ENCODE measurements at places on chromosomes 6 and 20.

DNA sequence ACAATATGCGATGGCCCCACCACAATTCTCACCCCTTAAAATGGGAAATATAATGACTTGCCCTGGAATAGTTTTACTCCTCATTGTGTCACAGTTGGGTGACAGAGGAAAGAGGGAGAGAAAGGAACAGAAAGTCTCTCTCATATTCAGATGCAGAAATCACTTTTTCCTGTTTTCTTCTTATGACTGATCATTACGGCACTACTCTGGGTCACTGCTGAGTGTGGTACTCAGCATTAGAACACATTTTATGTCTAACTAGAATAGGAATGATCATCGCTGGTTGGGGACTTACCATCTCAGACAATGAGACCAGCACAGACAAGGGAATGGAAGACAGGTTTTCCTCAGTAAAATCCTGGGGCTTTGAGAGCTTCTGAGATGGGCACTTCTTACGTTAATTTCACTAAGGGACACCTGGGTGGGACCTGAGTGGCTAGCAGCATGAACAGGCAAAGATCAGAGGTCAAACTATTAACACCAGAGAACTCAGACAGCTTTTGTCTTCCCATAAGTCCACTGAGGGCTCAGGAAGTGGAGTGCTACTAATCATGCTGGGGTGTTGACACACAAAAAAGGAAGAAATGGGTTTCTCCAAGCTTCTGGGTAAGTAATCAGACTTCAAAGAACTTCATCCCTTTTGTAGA, 54.9 kb upstream of the ARHGAP18 start:
- no peak for DNase-seq

DNA sequence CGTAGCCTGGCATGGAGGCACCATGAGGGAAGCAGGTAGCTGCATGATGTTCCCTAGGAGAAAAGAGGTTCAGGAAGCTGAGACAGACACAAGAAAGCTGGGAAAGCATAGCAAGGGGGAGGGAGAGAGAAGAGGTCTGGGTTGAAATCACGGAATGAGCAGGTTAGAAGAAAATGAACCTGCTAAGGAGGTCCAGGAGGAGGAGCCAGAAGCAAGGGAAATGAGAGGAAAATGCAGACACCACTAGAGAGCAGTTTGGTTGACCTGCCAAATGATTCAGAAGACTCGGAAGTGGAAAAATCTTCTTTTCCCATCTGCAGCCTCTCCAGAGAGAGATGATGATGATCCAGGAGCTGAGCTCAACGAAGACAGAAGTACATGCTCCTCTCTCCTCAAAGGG, 70.9 kb downstream of the VIP start:
- no peak for DNase-seq

- no peak for DNase-seq
Measured at GRCh38 chr20:50759678-50760077, 28.3 kb downstream of the PARD6B start.

GRCh38 chr6:80508885-80509630, 402.6 kb downstream of the BCKDHB start:
- DNase-seq = no peak

- DNase-seq = no peak
Measured at GRCh38 chr6:49890988-49891387, 24.7 kb upstream of the CRISP1 start.

DNA sequence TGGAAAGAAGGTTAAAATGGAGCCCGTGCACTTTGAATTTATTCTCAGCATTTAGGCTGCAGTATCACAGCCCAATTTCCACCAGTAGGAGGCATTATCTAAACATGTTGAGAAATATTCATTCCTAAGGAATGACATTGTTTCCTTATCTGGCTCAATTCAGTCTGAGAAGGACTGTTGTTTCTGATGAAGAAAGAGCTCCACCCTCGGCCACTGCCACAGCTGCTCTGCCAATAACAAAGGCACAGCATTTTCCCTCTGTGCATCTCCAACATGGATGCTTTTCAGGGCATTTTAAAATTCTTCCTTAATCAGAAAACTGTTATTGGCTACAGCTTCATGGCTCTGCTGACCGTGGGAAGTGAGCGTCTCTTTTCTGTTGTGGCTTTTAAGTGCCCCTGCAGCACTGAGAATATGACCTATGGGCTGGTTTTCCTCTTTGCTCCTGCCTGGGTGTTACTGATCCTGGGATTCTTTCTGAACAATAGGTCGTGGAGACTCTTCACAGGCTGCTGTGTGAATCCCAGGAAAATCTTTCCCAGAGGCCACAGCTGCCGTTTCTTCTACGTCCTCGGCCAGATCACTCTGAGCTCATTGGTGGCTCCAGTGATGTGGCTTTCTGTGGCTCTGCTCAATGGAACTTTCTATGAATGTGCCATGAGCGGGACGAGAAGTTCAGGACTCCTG, at the start of gene CALHM5:
CALHM5 (plus strand) TSS at position 216 of the 687 bp plus-strand sequence; CDS start at position 274, 58 bp downstream.
- DNase-seq = no peak

GRCh38 chr20:57577679-57578475, 17.0 kb downstream of the PCK1 start:
- no peak for DNase-seq

DNA sequence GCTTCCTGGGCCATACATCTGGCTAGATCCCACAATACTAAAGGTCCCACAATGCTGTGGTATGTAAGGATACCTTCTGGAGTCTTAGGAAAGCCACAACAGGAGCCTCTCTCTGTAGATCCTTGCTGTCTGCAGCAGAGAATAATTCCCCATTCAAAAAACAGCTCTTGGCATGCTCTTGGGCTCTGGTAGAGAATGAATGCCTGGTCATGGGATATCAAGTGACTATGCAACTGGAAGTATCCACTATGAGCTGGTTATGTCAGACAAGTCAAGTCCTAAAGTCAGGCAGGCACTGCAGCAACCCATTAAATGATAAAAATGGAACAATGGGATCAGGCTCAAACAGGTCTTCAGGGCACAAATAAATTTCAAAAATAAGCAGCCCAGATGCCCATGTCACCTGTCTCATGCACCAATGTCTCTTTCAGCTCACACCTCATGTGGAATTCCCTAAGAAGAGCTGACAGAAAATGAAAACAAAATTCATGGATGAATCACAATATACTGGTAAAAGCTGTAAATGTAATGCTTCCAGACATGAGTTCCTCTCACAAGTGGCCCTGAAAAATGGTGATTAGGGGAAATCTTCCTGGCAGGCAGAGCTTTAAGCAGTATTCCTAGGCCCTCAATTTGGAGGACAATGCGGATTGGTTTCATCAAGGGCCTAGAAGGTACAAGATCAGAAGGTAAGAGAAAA, 4.3 kb downstream of the AK9 start:
- no peak for DNase-seq

- DNase-seq = no peak
Measured at GRCh38 chr6:47646689-47647088, 51.7 kb upstream of the ADGRF4 start.

DNA sequence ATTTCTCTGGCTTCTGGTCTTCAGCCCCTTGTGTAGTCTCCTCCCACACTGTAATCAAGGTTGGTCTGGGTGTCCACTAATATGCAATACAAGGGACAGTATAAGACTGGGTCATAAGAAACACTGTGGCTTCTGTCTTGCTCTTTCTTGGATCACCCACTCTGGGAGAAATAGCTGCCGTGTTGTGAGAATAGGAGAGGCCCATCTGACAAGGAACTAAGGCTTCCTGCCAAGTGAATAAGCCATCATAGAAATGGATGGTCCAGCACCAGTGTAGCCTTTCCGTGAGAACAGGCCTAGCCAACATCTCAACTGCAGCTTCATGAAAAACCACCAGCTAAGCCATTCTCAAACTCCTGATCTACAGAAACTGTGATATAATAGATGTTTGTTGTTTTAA, 23.3 kb downstream of the BAG2 start:
- no peak for DNase-seq

DNA sequence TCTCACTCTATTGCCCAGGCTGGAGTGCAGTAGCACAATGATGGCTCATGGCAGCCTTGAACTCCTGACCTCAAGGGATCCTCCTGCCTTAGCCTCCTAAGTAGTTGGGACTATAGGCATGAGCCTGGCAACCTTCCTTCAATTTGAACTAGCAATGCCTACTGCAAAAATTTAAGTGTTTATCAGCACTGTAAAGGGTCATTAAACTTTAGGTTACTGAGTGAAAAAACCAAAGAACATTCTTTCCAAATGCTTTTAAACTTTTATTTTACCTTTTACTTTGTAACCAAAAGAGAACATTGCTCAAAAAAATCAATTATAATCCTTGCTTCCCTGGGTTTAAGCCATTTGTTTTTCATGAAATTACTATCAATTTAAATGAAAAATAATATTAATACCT, 101.0 kb upstream of the NHSL1 start:
- no peak for DNase-seq

DNA sequence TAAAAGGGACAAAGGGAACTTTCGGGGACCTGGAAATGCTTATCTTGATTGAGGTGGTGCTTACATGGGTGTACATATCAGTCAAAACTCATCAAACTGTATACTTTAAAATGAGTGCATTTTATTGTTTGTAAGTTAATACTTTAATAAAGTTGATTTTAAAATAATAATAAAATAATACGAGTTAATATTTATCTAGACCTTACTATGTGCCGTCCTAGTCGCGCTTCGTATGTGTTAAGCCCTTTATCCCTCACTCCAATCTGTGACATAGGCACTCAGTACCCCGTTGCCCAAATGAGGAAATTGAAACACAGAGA, 47.5 kb downstream of the PDYN start:
- DNase-seq = no peak

- DNase-seq = no peak
Measured at GRCh38 chr6:102662851-102663250, 1269.3 kb downstream of the GRIK2 start.

DNA sequence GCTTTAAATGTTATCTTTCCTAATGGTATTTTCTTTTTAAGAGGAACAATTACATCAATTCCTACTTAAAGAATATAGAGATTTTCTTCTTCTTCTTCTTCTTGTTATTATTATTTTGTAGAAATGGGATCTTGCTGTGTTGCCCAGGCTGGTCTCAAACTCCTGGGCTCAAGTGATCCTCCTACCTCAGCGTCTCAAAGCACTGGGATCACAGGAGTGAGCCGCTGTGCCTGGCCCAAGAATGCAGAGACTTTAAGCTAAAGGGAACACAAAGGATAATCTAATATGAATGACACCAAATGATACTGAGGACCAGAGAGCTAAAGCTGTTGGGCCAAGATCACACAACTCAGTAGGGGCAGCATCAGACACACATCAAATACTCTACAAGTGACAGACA, 87.4 kb upstream of the FOXQ1 start:
- no peak for DNase-seq

GRCh38 chr6:7142918-7143475, 35.2 kb downstream of the RREB1 start:
- DNase-seq = no peak

GRCh38 chr20:38671701-38672292, 52.5 kb upstream of the SLC32A1 start:
- no peak for DNase-seq

DNA sequence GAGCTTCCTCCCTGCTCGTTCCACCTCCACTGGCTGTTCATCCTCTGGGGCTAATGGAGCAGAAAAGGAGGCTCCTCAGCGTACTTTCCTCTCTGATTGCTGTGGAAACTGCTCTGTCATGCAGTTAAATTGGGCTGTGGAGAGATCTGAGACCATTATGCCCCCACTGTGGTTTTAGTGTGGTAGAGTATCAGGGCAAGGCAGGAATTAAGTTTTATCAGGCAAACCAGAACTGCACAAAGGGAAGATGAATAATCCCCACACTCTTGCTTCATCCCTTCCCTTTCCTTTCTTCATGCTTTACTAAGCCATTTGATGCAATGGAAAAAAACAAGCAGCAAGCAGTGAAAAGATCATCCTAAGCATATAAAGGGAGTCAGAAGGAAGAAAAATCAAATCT, 11.9 kb upstream of the ME1 start:
- DNase-seq = no peak

DNA sequence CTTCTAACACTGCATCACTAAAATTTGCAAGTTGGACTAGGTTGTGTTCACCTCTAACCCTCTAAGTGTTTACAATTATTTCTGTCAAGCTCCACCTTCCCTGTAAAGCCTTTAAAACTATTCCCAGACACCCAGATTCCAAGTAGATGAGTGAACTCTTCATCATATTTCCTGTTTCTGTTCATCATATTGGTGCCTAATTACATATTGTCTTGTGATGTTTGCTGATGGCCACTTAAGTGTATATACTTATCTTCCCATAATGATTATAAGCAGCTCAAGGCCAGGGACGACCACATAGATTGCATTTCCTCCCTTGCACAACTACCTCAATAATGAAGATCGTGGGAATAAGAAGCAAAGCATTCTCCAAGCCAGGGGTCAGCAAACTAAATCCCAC, 16.8 kb downstream of the TNFRSF21 start:
- no peak for DNase-seq

- DNase-seq = no peak
Measured at GRCh38 chr6:128482642-128483041, 37.8 kb downstream of the PTPRK start.

DNA sequence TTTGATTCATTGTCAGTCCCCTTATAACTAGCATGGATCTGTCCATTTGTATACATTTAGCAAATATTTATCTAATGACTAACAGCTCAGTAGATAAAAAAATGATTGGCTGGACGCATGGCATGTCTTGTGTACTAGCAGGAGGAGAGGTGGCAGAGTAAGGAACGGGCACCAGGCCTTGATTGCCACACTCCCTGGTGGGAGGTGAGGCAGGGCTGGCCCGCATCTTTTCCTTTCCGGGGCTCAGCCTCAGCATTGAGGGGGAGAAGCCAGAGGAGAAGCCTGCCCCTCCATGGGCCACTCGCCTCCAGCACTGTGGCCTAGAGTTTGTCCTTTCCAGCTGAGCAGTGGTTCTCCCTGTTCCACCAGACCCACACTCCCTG, 84.9 kb upstream of the TMEM181 start:
- DNase-seq = no peak

GRCh38 chr20:47253872-47254271, 102.6 kb downstream of the ZMYND8 start:
- no peak for DNase-seq

- DNase-seq = no peak
Measured at GRCh38 chr20:40584130-40584809, 104.8 kb downstream of the MAFB start.

- DNase-seq = no peak
Measured at GRCh38 chr6:80460257-80460865, 353.9 kb downstream of the BCKDHB start.

GRCh38 chr6:149938571-149939355, 3.1 kb upstream of the ULBP2 start:
- DNase-seq = no peak

GRCh38 chr6:138821519-138821918, 25.6 kb downstream of the ECT2L start:
- no peak for DNase-seq

DNA sequence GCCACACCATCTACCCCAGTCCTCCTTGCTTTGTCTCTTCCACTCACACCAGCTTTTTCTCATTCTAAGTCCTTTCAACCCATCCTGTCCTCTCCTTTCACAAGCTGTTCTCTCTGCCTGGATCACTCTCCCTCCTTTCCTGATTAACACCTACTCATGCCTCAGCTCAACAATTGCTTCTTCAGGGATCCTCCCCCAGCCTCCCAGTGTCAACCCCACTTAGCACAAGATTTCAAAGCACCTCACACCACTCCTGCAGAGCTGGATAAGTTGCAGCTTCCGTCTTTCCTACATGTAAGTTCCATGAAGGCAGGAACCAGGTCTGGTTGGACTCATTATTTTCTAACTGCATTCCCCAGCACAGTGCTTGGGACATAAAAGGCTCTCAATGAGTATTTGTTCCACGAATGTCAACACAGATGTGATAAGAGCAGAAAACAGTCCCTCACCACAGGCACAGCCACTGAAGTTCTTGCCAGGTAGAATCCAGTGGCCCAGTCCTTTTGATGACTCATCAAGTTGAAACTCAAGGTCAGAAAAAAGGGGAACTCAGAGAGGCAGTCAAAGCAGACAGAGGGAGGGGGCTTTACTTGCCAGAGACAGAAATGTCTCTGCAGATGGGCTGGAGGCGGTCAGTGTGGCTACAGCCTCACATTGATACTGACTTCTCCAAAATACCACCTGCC, 193.4 kb upstream of the PRDM1 start:
- no peak for DNase-seq

All from activated naive CD4-positive, alpha-beta T cell treated with anti-CD3 and anti-CD28 coated beads, Interleukin-2, amount 50 U/mL, for 72 hours (primary cell).